ENCODE measurements at places on chromosomes 13 and 19. TPM values are rescaled to one million over a fixed set of nuclear protein-coding genes. Genes with fewer than 3 reads are reported as not detected.

The KLK3 gene
- total RNA-seq, result not detected

- H3K4me3 ChIP-seq, result no peak overlapping the region
- H3K36me3 ChIP-seq, result no peaks in the 10 kb centered on the region
- H3K27ac ChIP-seq, result no peak overlapping the region
- H3K4me1 ChIP-seq, result no peaks in the 10 kb centered on the region
Observed at GRCh38 chr13:78398743-78399410, 204.5 kb downstream of the POU4F1 start.

The TMEM59L gene
- total RNA-seq, result 0.33 TPM

DNA sequence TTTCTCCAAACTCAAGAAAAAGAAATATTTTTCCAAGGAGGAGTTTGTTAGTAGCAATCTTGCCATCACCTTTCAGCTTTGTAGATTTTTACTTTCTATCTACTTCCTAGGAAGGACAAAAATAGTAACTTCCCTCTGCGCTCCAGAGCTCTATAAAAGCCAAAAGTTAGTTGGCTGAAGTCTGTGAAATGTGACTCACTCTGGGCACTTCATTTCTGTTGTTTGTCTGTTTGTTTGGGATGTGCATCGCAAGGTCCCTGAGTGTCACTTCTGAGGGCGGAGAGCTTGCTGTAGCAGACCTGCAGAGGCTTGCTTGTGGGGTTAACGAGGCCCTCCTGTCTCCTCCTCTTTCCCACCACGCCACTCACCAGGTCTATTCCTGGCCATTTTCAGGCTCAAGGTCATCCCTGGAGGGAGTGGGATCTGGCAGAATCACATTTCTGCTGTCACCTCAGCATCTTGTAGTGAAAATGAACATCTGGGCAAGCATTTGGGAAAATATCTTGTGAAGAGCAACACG, 307.6 kb downstream of the GPC6 start:
- no peak overlapping the region for H3K27ac ChIP-seq
- H3K36me3 ChIP-seq, result no peaks in the 10 kb centered on the region
- peaks cover 9% of the 10 kb centered on the region for H3K4me1 ChIP-seq
- no peak overlapping the region for H3K4me3 ChIP-seq
- H3K27me3 ChIP-seq, result no peaks in the 10 kb centered on the region
- no peak for DNase-seq

DNA sequence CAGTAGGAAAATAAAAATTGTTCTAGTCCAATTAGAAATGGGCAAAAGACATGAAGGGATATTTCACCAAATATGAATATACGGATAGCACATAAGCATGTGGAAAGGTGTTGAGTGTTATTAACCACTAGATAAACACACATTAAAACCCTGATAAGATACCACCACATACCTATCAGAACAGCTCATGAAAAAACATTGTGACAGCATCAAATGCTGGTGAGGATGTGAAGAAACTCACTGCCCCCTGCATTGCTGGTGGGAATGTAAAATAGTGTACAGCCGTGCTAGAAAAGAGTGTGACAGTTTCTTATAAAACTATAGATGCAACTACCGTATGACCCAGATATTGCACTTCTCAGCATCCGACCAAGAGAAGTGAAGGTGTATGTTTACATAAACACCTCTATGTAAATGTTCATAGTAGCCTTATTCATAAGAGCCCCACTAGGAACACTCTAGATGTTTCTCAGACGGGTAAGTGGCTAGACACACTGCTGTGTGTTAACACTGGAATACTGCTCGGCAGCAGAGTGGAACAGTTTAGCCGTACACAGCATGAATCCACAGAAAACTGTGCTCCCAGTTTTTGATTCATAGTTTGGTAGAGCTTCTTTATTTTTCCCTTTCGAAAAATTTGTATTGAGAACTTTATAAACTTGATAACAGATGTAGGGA, 321.1 kb downstream of the MYO16 start:
- no peak overlapping the region for H3K4me3 ChIP-seq
- no peaks in the 10 kb centered on the region for H3K27me3 ChIP-seq
- H3K36me3 ChIP-seq, result no peaks in the 10 kb centered on the region
- no peak for DNase-seq
- H3K27ac ChIP-seq, result no peak overlapping the region

- no peak overlapping the region for H3K4me3 ChIP-seq
- H3K27ac ChIP-seq, result no peak overlapping the region
- peaks cover 6% of the 10 kb centered on the region for H3K4me1 ChIP-seq
- H3K27me3 ChIP-seq, result no peaks in the 10 kb centered on the region
- H3K36me3 ChIP-seq, result peaks cover 4% of the 10 kb centered on the region
Observed at GRCh38 chr13:76925115-76925514, 23.2 kb upstream of the ACOD1 start.

DNA sequence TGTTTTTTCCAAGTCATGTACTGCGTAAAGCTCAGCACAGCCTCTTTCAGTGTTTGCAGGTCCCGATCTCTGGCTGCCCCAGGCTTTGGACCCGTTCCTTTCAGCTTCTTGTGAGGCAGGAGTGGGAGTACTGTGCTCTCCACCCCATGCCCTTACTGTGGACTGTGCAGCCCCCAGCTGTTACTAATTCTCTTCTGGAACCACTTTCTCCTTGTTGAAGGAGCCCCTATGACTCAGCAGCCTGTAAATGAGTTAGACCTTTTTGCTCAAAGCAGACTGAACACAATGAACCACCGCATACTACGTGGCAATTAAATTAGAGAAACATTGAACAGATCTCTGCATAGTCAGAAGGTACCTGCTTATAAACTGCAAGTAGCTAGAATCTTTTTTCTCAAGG, 39.0 kb downstream of the SERTM1 start:
- no peaks in the 10 kb centered on the region for H3K4me1 ChIP-seq
- H3K27ac ChIP-seq, result no peak overlapping the region
- H3K36me3 ChIP-seq, result no peaks in the 10 kb centered on the region

DNA sequence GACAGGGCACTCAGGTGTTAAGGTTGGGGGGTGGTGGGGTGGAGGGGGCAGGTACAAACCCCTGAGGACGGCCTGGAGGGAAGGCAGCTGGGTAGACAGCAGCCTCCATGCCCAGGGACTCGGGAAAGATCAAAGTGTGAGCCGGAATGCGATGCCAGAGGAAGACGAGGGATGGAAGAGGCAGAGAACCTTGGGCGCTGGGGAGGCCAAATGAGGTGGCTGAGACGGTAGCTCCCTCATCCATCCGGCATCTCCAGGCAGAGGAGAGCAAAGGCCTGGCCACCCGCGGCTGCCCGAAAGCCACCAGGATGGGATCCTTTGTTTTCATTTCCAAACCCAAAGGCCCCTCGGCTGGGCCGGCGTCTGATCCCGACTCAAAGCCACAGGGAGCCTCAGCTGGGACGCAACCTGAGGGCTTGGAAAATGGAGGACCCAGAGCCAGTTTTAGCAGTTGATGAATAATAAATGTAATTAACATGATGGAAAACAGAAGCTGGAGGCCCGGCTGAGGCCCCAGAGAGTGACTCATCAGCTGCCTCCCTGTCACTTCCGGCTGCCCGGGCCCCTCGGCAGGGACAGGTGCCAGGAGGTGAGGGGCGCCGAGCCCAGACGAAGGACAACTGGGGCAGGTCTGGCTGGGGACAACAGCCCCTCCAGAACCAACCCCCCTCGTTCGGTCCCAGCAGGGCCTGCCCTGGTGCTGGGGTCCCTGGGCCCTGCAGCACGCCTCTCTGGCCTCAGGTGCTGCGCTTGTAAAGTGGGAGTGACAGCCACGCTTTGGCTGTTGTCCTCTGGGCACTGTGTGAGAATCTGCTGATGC, 61.6 kb downstream of the CEBPG start:
- no peak overlapping the region for H3K4me3 ChIP-seq
- no peaks in the 10 kb centered on the region for H3K36me3 ChIP-seq
- H3K27me3 ChIP-seq, result peaks cover 12% of the 10 kb centered on the region
- no peak overlapping the region for H3K27ac ChIP-seq

DNA sequence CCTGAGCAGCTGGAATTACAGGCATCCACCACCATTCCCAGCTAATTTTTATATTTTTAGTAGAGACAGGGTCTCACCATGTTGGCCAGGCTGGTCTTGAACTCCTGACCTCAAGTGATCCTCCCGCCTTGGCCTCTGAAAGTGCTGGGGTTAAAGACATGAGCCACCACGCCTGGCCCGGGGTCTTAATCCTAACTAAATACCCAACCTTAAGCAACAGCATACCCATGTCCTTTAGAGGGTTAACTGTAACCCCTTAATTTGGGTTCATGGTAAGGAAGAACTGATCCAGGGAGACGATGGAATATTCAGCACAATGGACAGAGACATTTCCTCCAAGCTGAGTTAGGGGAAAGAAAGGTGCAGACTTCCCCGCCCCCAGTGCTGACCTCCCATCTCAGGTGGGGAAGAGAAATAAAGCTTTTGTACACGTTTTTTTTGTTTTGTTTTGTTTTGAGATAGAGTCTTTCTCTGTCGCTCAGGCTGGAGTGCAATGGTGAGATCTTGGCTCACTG, 8.7 kb upstream of the GALP start:
- H3K27ac ChIP-seq, result no peak overlapping the region
- H3K27me3 ChIP-seq, result no peaks in the 10 kb centered on the region
- H3K4me1 ChIP-seq, result peaks cover 7% of the 10 kb centered on the region
- peak; percentile 41 for DNase-seq
- H3K4me3 ChIP-seq, result no peak overlapping the region
- H3K36me3 ChIP-seq, result peaks cover under 1% of the 10 kb centered on the region

DNA sequence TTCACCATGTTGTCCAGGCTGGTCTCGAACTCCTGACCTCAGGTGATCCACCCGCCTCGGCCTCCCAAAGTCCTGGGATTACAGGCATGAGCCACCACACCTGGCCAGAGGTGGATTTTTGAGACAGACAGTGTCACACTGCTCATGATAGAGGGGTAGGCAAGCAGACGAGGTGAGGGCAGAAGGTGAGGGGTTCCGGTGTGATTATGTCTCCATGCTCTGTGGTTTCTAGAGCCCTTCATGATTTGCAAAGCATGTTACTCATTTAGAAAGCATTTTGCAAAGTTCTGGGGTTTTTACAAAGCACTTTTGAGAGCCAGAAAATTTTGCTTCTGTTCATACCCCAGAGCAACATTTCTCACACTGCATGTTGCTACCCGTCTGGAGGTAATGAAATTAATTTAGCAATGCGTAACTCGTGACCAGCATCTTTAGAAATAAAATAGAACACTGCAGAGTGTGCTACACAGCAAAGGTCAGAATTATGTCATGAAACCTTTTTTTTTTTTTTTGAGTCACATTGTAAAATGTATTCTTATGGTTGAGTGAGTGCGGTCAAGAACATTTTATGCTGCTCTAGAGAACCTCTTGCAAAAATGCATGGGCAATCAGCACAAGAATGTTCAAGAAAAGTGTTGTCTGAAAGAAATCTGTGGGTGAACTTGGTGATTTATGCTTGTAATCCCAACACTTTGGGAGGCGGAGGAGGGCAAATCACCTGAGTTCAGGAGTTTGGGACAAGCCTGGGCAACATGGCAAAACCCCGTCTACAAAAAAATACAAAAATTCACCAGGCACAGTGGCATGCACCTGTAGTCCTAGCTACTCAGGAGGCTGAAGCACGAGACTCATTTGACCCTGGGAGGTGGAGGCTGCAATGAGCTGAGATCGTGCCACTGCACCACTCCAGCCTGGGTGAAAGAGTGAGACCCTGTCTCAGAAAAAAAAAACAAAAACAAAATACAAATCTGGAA, 58.0 kb downstream of the MAP4K1 start:
- H3K27me3 ChIP-seq, result no peaks in the 10 kb centered on the region
- no peaks in the 10 kb centered on the region for H3K36me3 ChIP-seq
- peak overlapping the region; percentile 82 for H3K27ac ChIP-seq
- peak; percentile 87 for DNase-seq

DNA sequence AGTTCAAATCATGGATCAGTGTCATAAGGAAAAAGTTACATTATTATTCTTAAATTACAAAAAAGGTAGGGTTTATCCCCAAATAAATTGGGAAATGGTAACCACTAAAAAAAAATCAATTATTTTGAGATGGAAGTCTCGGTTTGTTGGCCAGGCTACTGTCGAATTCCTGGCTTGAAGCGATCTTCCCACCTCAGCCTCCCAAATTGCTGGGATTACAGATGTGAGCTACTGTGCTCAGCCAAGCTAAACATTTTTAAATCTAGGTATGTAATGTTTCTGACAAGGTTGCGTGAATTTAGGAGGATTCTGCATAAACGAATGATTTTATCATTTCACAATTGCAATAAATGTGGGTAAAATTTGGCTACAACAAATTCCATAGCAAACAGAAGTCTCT, 2.0 kb downstream of the NAA16 start:
- no peaks in the 10 kb centered on the region for H3K27me3 ChIP-seq
- H3K36me3 ChIP-seq, result peaks cover 13% of the 10 kb centered on the region
- peaks cover 13% of the 10 kb centered on the region for H3K4me1 ChIP-seq
- peak overlapping the region; percentile 86 for H3K27ac ChIP-seq

Data from MCF 10A (cell line).